ENCODE measurements at places on chromosomes 5 and 9.

GRCh38 chr5:1019001-1019905, 10.7 kb downstream of the NKD2 start:
- no peak for DNase-seq

DNA sequence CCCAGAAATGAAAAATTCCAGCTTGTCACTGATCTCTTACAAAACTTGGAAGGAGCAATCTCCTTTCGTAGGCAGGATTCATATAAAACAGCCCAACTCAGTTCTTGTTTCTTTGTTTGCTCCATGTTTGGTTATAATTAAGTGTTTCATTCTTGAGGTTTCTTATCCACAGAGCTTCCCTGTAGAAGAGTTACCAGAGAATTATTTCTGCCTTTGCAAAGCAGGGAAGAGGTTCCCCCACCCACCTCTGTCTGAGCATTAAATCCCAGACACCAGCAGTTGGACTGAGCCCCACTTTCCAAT, 34.1 kb upstream of the RAI14 start:
- no peak for DNase-seq

GRCh38 chr9:113873446-113873845, 2.7 kb upstream of the ZNF618 start:
- no peak for DNase-seq

DNA sequence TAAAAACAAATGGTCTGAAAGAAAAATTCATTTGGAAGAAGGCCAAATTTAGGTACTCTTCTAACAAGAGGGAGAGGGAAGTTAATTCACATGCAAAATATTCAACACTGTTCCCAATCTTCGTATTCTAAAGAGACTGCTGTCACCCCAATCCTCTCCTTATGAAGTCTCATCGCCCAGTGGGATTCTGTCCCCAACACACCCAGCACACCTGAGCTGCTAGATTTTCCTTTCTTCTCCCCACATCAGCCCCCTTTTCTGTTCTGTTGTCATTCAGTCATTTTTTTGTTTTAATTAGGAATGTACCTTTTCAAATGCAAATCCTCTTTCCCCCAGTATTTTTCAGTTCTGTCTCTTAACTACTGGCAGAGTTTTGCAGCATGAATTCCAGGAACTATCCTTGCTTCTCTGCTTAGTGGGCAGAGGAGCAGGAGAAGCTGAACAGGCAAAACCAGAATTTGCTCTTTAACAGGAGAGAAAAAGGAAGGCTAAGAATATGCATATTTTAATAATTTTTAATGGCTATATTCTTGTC, 366.9 kb downstream of the MAN2A1 start:
- DNase-seq = no peak

DNA sequence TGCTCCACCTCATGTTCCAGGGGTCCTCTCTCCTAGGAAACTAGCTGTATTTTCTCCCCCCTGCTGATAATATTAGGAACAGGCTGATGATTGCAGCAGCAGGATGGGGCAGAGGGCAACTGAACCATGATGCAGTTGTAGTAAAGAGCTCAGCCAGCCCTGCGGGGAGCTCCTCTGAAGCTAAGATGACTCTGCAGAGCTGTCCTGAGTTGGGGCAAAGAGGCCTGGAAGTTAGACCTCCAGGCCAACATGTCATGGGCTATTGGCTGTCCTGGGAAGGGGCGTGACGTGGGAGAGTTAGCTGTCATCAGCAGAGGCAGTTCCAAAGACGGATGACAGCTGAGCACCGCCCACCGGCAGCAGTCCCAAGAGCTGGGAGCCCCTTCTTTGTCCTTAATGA, 6.6 kb upstream of the FBP1 start:
- no peak for DNase-seq

DNA sequence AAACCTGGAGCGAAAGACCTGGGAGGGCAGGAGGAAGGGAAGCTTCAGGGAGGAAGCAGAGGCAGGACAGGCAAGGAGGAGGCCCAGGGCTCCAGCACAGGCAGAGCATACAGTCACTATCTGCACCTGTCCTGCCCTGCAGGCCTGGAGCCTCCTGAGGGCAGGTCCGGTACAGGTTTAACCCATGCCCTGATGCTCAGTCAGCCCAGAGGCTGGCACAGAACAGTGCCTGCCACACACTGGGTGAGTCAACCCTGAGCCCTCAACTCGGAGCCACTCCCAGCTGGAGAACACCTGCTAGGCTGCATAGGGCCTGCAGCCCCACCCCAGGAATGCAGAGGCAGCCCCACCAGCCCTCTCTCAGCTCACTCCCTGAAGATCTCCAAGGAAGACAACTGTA, 161.5 kb upstream of the PHYKPL start:
- no peak for DNase-seq

- DNase-seq = no peak
These were observed 295.1 kb downstream of the ISL1 start for GRCh38 chr5:51678330-51678729.
